ENCODE measurements at places on chromosomes 13 and 19. TPM values are rescaled to one million over a fixed set of nuclear protein-coding genes. Genes with fewer than 3 reads are reported as not detected.

DNA sequence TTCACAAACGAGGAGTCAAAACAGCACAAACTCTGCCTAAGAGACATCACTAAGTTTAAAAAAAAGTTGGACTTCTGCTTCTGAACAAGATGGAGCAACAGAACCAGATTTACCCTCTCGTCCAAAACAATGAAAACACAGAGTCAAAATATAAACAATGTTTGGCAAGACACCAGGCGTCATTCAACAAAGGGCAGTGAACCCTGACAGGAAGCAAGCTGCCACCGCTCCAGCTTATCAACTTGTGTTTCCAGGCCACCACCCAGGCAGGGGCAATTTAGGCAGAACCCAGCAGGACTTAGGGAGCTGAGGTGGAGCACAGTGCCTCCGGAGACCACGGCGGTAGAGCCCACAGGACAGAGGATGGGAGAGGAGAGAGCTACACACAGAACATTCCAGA, 8.6 kb upstream of the NAPA start:
- peak; percentile 65 for DNase-seq

GRCh38 chr19:38061294-38061693, 154.3 kb downstream of the SIPA1L3 start:
- no peak for DNase-seq

- DNase-seq, result no peak
Observed at GRCh38 chr13:98285317-98285716, 108.2 kb upstream of the RNF113B start.

DNA sequence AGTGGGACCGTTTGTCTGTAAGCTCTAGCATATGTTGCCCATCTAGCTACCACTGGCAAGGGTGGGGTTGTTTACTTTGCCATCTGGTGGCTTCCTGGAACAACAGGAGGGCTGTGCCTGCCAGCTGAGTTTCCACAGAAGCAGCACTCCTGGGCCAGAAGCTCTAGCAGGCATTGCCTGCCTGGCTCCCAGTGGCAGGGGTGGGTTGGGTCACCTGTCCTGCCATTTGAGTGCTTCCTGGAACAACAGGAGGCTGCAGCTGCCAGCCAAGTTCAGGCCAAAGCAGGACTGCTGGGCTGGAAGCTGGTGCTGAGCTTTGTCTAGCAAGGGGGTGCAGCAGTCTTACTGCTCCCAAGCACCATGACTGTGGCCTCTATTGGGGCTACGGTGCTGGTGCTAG, 239.7 kb downstream of the MTUS2 start:
- no peak for DNase-seq

Gene URAD
- total RNA-seq, result not detected

GRCh38 chr19:48755084-48755641, at the start of gene FGF21:
TSS of gene FGF21 (plus strand) at chr19:48755524. CDS start at chr19:48756237, 713 bp downstream.
- DNase-seq, result no peak

- no peak for DNase-seq
Observed at GRCh38 chr19:46134527-46134926, 10.0 kb upstream of the IGFL3 start.

GRCh38 chr13:85367887-85368286, 431.3 kb downstream of the SLITRK6 start:
- DNase-seq, result no peak

DNA sequence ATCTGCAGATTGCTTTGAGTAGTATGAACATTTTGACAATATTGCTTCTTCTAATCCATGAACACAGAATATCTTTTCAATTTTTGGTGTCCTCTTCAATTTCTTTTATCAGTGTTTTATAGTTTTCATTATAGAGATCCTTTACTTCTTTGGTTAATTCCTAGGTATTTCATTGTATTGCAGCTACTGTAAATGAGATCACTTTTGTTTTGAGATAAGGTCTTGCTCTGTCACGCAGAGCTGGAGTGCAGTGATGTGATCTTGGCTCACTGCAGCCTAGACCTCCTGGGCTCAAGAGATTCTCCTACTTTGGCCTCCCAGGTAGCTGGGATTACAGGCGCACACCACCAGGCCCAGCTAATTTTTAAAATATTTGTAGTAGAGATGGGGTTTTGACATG, 9.8 kb downstream of the CYP2A7 start:
- no peak for DNase-seq

Gene ZNF723
- total RNA-seq, result not detected

DNA sequence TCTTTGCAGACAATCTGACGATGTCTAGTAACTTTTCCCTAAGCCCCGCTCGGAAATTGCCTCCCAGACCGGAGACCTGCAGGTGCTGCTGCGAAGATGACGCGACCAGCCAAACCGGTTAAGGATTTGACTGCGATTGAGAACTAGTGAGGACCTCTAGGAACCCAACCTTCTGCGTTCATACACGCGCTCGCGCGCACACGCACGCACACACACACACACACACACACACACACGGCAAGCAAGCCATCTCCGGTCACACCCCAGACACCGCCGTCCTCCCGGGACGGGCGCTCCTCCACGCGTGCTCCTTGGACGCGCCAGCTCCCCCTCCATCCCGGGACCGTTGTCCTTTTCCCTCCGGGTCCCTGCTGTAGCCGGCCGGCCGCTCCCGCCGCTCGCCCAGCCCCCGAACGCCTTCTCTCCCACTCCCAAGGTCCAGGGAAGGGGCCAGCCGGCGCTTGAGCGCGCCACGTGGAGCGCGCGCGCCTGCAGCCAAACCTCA, 1.2 kb downstream of the TBC1D4 start:
- peak; percentile 55 for DNase-seq

GRCh38 chr13:59414006-59414405, 749.7 kb downstream of the DIAPH3 start:
- DNase-seq, result no peak

Gene DCLK1
- total RNA-seq, result 3.9 TPM

Gene CKM
- total RNA-seq, result not detected
